ENCODE measurements at places on chromosomes 2 and 18.

DNA sequence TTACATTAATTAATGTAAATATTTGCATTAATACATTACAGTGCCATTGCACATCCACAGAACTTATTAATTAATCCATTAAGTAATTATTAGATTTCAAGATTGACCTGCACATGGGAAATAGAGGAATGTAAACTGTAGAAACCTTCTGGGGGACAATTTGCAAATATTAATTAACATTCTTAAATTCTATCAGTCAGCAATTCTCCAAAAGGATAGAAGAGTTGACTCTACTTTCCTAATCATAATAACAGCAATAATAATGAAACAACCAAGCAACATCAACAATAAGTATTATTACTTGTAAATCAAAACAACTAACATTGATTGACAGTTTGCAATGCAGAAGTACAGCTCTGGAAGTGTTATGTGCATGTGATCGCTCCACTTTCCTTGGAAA, 281.6 kb upstream of the CRIM1 start:
- H3K27me3 ChIP-seq, result no peaks in the 10 kb centered on the region
- no peaks in the 10 kb centered on the region for H3K36me3 ChIP-seq
- no peak for DNase-seq
- no peak overlapping the region for H3K27ac ChIP-seq
- no peaks in the 10 kb centered on the region for H3K4me1 ChIP-seq

- H3K4me1 ChIP-seq, result no peaks in the 10 kb centered on the region
- no peak overlapping the region for H3K4me3 ChIP-seq
- no peak overlapping the region for H3K27ac ChIP-seq
- no peak for DNase-seq
- H3K36me3 ChIP-seq, result no peaks in the 10 kb centered on the region
Observed at GRCh38 chr2:69036926-69037325, 23.9 kb downstream of the ANTXR1 start.

DNA sequence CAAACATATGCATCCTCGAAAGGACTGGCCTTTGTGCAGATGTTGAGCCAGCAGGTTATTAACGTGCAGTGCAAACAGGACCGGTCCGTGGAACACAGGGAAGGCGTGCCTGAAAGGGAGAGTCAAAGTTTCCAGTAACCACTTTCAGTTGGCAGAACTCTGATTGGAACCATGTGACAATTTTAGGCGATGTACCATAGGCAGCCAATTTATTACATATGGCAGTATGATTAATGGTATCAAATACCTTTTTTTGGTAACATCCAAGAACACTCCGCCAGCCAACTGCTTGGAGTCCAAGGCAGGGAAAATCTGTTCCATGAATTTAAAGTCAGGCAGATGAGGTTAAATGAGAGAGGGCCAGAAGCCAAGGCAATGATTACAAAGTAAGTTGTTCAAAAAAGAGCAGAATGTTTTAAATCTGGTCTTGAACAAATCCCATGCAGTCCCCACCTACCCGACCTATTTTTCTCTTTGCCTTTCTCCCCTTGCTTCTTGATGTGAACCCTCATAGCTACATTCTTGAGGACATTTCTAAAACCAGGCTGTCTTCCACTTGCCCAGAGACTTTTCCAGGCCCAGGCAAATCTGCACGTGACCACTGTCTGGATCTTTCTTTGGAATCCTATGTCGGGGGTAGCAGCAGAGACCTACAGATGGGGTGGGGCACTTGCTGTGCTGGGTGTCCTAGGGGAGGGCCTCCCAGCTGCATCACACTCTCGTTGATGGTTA, 351.7 kb downstream of the HRH4 start:
- no peaks in the 10 kb centered on the region for H3K36me3 ChIP-seq
- DNase-seq, result no peak
- no peak overlapping the region for H3K27ac ChIP-seq
- H3K27me3 ChIP-seq, result no peaks in the 10 kb centered on the region
- H3K4me1 ChIP-seq, result no peaks in the 10 kb centered on the region

GRCh38 chr2:224671731-224672130, 44.4 kb downstream of the CCDC195 start:
- no peak overlapping the region for H3K4me3 ChIP-seq
- no peak overlapping the region for H3K27ac ChIP-seq
- H3K4me1 ChIP-seq, result no peaks in the 10 kb centered on the region
- H3K27me3 ChIP-seq, result no peaks in the 10 kb centered on the region
- no peak for DNase-seq

GRCh38 chr2:162475661-162476060, 131.7 kb downstream of the GCA start:
- H3K36me3 ChIP-seq, result no peaks in the 10 kb centered on the region
- no peak overlapping the region for H3K27ac ChIP-seq
- no peaks in the 10 kb centered on the region for H3K4me1 ChIP-seq
- no peak for DNase-seq
- H3K27me3 ChIP-seq, result no peaks in the 10 kb centered on the region
- H3K4me3 ChIP-seq, result no peak overlapping the region
